ENCODE measurements at places on chromosomes 2 and 18. TPM values are rescaled to one million over a fixed set of nuclear protein-coding genes. Genes with fewer than 3 reads are reported as not detected.

SULT1C2 gene
- not detected for total RNA-seq

SERPINB7 gene
- 0.58 TPM for total RNA-seq

MLPH gene
- total RNA-seq, result 27.2 TPM

VIL1 gene
- not detected for total RNA-seq

RNU2-63P gene
- total RNA-seq, result not detected

CBLN2 gene
- 0.47 TPM for total RNA-seq

SPAG16 gene
- total RNA-seq, result 13.8 TPM

- DNase-seq, result no peak
These were observed 27.4 kb upstream of the MBOAT2 start for GRCh38 chr2:9030841-9031240.

DNA sequence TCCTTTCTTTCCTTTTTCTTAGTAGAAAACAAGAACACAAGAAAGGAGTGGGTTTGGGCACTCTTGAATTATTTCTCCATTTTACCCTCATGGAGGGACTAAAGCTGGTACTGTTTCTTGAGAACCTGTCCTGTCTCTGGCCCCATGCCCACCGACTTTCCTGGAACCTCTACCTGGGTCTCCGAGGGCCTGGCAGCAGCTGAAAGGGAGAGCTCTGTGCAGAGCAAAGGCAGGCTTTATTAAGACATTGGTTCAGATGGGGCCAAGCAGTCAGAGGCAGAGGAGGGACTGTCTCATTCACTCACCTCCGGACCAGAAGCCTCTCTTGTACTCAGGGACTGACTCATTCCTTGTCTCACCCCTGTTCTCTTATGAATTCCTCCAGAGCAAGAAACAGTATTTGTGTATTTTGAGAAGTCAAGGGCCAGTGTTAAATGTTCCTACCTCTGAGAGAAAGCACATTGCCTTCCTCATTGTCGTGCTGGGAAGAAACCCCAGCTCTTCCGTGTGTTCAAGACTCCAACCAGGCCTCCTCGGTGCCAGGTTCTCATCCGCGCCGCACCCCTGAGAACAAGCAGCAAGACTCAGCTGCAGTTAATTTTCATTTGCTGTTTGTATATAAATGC, 201.9 kb upstream of the NT5C1B start:
- DNase-seq, result no peak

DNA sequence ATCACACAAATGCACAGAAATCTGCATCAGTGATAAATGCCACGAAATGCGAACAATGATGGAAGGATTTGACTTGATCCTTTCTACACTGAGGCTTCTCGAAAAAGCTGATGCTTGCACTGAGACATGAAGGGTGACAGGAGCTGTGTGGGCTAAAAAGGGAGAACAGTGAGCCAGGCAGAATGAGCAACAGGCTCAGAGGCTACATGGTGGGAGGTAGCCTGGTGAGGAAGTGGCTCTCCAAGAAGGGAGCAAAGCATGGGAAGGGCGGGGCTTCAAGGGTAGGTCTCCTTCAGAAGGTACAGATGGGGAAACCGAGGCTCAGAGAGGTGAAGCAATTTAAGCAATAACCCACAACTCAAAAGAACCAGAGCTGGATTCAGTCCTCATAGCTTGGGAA, 82.4 kb downstream of the TRIM43 start:
- no peak for DNase-seq

DNA sequence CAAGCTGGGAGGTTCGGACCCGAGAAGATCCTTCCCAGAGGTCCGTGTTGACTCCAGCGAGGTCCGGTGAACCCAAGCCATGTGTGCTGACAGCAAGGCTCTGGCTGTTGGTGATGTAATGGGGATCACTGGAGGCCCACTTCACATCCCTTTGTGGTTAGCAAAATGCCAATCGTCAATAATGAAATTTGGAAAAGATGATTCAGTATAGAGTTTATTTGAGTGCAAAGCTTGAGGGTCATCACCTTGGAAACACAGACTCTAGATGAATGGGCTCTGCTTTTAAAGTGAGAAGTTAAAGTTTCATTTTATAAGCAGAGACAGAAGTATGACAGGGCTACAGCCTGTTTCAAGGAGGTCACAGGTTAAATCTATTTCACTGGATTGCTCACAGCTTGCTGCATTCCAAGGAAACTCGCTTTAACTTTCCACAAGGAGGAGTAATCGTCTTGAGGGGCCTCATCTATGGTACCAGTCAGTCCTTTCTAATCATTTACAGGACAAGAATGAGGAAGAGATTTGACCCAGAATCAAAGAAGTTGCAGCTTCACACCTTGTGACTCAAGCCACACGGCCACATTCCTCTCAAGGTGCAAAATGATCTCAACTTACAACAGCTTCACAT, 140.5 kb downstream of the TPO start:
- no peak for DNase-seq

- no peak for DNase-seq
These were observed 14.1 kb upstream of the KLF11 start for GRCh38 chr2:10028988-10029874.

DNA sequence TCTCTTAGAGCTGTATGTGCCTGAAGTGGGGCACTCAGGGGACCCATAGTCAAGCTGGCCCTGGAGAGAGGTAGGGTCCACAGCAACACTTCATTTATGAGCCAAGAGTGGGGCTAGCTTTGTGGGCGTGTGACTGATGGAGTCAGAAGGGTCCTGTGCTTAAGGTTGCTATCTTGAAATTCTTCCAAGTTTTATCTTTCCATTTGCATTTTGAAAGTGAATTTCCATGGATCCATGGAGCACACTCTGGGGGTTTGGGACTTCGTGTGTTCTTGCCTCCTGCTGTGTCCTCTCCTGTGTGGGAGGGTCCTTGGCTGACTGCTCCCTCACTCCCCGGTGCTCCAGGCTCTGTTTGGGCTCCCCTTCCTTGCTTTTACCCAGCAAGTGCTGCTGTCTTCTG, 50.8 kb downstream of the FHOD3 start:
- DNase-seq, result no peak

GRCh38 chr2:86498468-86499260, 57.5 kb downstream of the KDM3A start:
- no peak for DNase-seq

DNA sequence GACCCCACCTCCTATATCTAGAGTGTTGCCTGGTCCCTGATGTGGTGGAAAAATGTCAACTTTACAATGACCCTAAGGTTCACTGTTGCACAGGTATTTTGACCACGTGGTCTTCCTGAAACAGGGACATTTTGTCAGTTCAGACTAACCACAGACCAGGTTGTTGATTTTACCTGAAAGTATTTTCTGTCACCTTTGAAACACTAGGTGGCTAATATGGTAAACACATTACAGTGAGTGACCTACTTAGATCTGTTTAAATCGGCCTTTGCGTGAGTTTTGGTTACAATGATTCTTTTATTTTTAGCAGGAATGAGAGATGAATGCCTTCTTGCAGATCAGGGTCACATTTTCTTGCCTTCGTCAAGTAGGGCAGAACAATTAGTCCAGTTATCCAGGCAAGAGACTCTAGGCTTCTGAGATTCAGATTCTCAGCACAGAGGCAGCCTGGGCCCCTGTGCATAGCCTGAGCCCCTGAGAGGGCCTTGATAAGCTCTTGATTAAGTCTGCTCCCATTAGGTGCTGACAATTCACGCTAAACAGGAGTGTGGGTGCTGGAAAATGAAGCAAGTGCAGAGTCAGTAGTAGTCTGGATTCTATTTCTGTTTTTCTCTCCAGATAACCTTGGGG, 226.2 kb downstream of the KCNS3 start:
- no peak for DNase-seq

DNA sequence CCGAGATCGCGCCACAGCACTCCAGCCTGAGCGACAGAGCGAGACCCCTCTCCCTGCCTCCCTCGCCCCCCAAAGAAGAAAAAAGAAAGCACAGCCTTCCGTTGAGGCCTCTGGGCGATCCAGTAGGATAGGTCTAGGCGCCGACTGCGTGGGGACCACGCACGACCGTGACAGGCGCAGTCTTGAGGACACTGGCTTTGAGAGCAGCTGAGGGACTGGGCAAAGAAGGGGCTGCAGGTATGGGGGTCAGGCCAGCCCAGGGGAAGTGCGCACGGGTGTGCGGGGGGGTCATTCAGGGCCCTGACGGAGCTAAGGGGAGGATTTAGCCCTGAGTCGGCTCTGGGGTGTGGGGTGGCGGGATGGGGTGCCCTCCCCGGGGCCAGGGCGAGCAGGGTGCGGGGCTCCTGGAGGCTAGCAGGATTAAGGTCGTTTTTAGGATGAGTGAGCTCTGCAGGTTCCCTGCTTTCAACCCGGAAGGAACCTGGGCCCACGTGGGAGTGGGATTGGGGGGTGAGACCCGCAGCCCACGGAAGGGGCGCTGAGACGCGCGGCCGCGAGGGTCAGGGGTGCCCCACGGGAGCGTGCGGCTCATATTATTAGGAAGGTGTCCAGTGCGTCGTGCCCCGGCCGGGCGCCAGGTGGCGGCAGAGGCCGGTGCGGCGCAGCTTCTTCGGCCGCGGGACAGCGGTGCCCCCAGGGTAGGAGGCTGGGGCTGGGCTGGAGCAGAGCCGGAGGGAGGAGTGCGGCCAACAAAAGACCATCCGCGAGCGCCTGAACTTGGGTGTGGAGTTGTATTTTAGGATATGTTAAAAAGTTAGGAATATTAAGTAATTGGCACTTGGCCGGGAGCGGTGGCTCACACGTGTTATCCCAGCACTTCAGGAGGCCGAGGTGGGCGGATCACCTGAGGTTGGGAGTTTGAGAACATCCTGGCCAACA, 20.5 kb upstream of the ZNF236 start:
- no peak for DNase-seq

GRCh38 chr2:101883860-101884259, 107.9 kb upstream of the IL1R2 start:
- no peak for DNase-seq

GRCh38 chr18:66734451-66734850, 130.6 kb upstream of the CDH19 start:
- DNase-seq, result no peak

GRCh38 chr2:1811971-1812350, 67.6 kb upstream of the PXDN start:
- DNase-seq, result no peak

DNA sequence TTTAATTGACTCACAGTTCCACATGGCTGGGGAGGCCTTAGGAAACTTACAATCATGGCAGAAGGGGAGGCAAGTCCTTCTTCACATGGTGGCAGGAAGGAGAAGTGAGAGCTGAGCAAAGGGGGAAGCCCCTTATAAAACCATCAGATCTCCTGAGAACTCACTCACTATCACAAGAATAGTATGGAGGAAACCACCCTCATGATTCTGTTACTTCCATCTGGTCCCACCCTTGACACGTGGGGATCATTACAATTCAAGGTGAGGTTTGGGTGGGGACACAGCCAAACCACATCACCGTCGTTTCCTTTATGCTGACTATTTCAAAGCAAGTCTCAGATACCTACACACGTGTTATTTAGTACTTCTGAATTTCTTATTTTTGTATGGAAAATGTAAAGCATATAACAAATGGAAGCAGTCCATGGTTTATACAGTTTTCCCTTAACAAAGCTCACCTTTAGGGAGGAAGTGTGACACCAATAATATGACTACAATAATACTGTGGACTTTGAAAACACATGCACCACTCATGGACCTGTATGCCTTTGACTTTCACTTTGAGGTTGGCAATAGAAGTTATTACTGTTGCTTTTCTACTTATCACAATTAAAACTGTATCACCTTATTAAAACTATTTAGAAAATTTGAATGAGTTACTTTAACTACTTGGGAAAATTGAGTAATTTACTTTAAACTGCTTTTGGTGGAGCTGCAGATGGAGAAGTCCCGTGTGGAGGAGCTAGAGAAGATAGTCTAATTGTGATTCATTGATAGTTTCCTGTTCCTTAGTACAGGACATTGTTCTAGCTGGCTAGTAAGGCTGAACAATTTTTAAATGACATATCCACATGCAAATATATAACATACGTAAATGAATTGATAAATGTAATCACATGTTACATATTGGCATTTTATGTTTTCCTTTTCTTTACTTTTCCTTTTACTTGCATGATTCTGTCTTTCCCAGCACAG, 37.3 kb downstream of the MTCL1 start:
- DNase-seq, result no peak

DNA sequence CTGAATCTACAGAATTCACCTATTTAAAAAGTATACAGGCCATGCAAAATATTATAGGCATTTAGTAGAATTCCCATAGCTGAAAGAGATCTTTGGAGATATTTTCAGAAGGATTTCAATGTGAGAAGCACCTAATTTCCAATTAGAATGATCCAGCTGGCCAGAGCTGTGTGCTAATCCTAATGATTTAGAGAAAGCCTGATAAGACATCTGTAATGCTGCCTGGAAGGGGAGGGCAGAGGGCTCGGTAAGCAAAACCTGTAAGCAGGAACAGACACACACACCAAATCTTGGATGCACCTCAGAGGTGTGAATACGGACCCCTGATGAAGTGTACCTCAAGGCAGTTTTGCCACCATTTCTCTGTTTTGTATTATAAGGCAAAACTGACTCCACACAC, 14.0 kb downstream of the SERTAD2 start:
- no peak for DNase-seq

DNA sequence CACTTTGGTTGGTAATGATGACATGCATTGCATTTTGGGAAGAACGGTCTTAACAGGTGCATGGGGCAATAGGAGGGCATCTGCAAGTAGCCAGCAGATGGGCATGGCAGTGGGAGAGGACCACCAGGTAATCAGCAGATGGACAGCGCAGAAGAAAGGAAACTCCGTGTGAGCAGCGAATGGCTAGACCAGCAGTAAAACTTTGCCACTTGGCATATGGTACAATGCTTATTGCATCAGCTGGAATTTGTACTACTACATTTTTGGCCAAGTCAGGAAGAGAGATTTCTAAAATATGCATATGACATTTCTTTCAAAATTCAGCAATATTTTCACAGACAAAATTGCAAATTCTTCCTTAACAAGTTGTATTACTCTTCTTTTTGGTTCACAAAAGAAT, 768.5 kb downstream of the LRP1B start:
- no peak for DNase-seq

DNA sequence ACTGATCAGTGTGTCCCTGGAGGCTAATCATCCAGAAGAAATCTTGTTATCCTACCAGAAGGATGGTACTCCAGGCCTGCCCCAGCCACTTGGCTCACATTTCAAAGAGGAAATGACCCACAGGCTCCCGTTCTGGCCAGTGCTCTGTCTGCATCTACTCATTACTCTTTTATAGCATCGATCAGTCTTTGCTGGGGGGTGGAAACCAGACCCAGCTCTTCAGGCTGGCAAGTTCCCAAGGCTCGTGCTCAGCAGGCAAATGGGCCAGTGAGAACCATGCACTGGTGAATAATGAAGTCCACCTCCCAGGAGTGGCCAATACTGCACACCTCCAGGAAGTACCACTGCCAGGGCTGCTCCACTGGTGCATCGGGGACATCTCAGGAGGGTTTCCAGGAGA, 38.8 kb downstream of the DNER start:
- DNase-seq, result no peak

GRCh38 chr2:116979916-116980764, 834.4 kb upstream of the DDX18 start:
- no peak for DNase-seq

- no peak for DNase-seq
These were observed 154.2 kb downstream of the ATP9B start for GRCh38 chr18:79223431-79223830.

GRCh38 chr2:134132490-134132857, 121.4 kb upstream of the MGAT5 start:
- no peak for DNase-seq

All from glomerular endothelial cell (primary cell).